Inflammatory macrophage treated with lipopolysaccharide for 4 hours (primary cell): ENCODE measurements at places on chromosomes 7 and 10.
A peak's percentile ranks its signal among the peaks of the same experiment; 100 is the strongest.

- no peak for DNase-seq
Measured at GRCh38 chr10:46002916-46003693, 27.3 kb downstream of the NCOA4 start.

DNA sequence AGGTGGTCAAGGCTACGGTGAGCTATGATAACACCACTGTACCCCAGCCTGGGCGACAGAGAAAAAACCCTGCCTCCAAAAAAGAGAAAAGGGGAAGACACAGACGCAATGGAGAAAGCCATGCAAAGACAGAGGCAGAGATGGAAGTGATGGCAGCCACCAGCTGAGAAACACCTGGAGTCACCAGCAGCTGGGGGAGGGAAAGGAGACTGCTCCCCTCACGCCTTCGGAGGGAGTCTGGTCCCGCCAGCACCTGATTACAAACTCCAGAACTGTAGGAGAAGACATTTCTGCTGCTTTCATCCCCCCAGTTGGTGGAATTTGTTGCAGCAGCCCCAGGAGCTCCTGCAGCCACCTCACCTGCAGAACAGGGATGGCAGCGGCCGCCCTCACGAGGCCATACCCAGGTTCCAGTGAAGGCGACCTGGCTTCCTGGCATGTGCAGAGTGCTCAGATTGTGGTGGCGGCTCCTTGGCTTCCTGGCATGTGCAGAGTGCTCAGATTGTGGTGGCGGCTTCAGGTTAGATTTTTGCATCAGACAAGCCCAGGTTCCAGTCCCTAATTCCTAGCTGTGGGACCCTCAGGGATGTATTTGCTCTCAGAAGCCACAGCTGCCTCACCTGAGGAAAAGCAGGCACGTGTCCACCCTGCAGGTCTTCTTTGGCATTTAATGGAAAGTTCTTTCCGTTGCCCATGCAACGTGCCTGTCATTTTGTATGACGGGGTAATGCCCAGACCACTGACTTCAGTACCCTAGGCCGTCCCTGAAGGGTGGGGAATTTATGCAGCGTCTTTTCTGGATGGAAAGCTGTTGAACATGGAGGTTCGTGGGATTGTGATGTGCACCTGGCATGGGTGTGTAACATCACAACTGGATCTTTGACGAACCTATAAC is 182.9 kb downstream of the EBF3 start:
- no peak for DNase-seq

DNA sequence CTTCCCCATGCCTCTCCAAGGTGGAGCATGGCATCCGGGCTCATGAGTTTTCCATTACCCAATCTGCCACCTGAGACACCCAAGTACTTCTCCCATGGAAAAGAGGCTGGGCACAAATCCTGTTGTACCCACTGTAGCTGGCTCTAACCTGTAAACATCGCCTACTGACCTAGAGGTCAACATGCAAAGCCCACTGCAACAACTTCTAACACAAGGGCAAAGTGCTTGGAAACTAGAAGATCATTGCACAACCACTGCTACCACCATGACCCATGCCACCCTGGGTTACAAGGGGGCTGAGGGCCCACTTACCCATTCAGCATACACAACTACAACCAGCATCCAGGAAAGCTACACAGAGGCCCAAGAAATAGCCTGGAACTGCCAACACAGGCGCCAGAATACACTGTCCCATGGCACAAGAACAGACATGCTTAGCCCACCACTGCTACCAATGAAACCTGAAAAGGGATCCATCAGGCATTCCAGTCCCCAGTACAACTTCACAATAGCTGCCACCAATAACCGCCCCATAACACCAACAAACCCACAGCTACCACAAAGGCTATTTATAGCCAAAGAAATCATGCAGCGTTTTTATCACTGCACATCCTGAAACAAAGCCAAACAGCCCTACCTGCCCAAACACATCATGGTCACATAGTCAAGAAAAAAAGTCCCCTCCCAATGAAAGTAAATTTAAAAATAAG is 63.4 kb downstream of the RNF32 start:
- DNase-seq, result no peak

DNA sequence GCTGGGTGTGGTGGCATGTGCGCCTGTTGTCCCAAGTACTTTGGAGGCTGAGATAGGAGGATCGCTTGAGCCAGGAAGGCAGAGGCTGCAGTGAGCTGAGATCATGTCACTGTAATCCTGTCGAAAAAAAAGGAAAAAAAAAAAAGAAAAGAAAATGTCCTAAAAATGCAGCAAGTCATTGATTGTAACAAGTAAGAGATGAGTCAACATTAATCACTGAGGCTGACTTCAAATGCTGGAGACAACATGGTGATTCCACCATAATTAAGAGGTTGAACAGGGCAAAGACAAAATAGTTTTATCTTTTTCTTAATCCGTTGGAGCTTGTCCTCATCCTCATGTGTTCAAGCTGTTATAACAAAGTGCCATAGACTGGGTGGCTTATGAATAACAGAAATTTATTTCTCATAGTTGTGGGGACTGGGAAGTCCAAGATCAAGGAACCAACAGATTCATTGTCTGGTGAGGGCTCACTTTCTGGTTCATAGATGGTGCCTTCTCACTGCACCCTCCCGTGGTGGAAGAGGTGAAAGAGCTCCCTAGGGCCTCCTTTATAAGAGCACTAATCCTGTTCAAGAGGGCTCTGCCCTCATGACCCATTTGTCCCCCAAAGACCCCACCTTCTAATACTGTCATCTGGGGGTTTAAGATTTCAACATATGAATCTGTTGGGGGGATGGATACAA is 60.3 kb downstream of the TBXAS1 start:
- DNase-seq, result peak; percentile 59

DNA sequence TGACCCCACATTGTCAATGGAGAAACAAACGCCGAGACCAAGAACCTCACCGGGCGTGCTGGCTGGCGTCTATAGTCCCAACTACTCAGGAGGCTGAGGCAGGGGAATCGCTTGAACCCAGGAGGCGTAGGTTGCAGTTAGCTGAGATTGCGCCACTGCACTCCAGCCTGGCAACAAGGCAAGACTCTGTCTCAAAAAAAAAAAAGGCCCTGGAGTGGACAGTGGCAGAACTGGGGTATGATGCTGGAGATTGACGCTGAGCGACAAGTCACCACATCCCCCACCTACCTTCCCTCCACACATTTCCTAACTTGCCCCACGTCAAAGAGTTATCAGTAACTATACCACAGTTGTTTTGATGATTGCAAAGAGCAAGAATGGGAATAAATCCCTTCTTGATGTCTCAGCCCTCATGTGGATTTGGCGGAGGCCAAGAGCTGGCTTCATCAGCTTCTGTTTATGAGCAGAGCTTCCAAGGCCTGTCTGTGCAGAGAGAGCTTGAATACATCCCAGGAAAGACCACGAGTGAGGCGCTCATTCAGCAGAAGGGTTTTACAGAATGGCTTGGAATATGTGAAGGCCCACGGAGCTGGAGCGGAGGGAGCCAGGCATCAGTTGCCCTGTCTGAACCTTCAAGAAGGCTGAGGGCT is 28.0 kb upstream of the TNS3 start:
- DNase-seq, result no peak

DNA sequence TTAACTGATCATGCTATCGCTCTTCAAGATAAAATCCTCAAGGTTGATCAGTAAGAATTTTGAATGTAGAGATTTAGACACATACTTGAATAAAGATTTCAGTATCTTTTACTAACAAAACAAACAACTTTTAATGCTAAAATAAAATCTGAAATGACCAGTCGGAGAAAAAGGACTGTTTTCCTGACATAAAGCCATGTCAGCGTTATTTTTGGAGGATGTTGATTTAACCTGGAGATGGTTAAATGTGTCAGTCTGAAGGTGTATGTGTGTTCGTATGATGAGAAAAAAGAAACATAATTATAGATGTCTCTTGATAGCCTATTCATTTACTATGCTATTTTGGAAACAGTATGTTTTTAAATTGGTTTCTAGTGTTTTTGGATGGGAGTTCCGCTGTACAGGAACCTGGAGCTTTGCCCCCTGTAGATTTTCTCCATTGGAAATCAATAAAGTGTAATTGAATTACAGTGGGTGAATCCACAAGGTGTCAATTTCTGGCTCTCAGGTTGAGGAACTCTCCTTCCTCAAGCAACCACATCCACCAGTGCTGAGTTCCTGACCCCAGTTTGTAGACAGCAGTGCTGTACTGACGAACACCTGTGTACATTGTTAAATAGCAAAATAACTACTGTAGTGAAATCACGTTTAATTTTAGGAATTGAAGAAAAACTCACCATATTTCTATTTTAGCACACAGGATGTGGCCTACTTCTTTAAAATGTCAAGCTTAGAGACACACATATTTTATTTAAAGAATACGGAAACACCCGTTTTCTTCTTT is 670.1 kb downstream of the MAGI2 start:
- DNase-seq, result no peak

DNA sequence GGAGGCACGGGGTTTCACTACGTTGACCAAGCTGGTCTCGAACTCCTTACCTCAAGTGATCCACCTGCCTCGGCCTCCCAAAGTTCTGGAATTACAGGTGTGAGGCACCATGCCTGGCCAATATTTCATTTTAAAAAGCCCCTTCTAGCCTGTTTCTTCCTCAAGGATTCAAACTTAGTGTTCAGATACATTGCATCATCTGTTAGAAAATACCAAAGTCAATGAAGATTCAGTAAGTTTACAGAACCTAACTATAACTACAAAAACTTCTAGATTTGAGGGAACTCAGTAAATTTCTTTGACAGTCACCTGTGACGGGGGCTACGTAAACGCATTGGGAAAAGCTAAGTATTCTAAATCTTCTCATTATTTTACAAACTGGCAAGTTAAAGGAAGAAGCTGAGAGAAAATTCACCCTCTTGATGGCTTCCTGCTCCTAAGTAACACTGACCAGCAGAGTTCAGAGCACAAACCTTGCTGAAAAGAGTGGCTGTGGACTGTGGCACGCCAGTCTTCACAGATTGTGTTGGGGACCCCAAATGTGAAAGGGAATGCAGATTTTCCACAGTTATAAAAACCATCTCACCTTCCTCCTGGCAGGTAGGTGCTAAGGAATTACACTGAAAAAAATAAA is 162.2 kb downstream of the PKD1L1 start:
- no peak for DNase-seq

DNA sequence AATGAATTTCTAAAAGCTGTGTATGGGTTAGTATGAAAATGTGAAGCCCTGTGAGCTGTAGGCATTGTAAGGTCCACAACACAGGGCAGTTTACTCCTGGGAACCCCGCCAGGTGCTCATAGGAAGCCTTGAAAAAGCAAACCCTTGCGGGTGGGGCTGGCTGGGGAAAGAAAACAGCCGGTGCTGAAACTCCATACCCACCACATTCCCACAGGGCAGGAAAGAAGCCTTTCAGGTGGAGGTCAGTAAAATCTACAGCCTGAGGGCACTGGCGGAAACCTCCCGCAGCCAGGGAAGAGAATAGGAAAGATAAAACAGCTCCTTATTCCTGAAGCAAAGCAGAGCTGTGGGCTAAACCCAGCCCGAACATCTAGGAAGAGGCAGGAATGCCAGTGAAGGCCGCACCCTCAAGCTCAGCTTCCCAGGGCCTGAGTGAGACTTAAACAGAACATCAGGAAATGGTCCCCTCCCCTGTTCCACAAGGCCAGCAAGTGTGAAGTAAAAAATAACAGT is 34.7 kb downstream of the PODXL start:
- DNase-seq, result no peak

DNA sequence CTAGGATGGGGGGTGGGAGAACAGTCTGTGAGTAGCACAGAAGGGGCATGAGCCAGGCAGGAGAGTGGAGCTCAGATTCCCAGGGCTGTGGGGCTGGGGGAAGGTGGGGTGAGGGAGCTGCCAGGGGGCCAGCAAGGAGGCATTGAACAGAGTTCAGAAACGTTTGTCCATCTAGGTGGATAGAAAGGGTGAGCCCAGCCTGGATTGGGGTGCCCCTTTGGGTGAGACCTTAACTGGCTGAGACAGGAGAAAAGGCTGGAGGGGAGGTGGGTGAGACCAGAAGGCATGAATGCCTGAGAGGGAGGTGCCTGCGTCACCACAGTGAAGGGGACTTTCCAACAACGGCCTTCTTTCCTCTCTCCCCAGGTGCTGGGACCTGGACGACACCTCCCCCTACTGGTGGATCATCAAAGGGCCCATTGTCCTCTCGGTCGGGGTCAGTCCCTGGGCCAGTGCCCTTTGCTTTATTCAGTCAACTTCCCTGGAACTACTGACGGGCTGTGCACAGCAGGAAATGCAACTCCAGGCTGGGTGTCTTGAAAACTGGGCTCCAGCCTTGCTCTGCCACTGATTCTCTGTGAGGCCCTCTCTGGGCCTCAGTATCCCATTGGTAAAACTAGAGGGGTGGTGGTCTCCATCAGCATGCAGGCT is 11.0 kb downstream of the GHRHR start:
- DNase-seq, result peak; percentile 23

- DNase-seq, result no peak
Measured at GRCh38 chr7:53542157-53542556, 506.7 kb downstream of the POM121L12 start.

DNA sequence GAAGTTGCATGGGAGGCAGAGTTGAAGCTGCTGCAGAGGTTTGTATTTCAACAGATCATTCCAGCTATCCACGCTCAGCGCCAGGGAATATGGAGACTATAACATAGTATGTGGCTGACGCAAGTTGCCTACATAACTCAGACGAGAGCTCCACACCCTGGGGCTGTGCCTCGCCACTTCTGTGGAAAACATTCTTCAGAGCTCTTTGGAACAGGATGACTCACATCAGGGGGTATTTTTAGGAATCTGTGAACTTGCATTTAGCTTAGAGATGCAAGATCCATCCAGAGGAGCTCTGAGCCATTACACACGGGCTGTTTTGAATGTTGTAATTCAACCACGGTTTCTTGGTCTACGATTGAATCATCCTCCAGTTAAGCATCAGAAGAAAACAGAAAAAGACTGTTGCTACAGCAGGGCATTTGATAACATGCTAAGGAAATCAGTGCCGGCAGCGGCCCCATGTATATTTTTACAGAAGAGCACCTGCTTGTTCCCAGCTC is 481.5 kb upstream of the AKR1E2 start:
- peak; percentile 75 for DNase-seq

DNA sequence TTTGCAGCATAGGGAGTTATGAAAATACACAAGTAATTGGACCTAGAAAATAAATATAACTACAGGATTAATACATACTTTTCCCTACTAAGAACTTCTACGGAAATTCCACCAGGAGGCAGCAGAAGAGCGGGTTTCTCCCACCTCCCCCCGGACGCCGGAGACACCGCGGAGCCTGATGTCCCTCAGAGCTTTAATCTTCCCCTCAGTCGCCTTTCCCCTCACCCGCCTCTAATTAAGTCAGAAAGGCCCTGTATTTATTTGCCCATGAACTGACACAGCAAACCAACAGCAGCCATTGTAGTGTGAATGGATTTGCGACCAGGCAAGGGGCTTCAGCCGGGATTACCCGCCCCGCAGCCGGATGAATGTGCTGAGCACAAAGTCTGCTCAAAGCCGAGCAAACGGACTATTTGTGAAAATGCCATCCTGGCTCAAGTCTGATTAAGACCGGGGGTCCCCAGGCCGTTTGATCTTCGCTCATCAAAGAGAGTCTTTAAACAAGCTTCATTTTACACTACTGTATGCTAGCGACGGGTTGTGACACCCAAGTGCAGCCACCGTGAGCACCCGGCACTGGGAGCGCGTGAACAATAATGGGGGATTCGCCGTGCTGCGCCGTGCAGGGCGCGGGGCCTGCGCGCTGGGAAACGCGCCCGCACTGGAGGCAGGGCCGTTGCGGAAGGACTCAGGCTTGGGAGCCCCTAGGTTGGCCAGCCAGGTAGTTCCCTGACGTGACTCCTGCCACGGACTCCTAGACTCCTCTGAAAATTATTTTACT is 5.6 kb upstream of the DKK1 start:
- peak; percentile 29 for DNase-seq

GRCh38 chr10:119139464-119140067 is 25.9 kb downstream of the SFXN4 start:
- peak; percentile 30 for DNase-seq

GRCh38 chr7:28855538-28856217 is 102.5 kb downstream of the TRIL start:
- DNase-seq, result no peak
